NCI-H460 (cell line): ENCODE measurements at places on chromosomes 3 and 15.
A peak's percentile ranks its signal among the peaks of the same experiment; 100 is the strongest.

DNA sequence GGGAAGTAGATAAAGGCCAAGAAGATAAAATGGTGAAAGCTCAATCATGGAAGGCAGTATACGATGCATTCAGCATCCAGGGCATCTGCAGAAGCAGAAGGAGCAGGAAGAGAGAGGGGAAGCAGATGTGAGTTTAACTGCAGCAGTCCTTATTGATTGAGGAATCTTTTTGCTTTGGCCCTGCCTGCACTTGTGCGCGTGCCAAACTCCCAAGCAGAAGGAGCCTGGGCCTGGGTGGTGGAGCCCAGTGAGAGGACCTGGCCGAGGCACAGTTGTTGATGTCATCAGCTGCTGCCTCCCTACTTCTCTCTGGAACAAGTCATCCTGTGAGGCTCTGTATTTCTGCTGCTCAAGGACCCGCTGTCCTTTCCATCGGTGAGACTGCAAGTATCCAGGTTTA is 65.5 kb upstream of the ROPN1 start:
- DNase-seq: no peak

DNA sequence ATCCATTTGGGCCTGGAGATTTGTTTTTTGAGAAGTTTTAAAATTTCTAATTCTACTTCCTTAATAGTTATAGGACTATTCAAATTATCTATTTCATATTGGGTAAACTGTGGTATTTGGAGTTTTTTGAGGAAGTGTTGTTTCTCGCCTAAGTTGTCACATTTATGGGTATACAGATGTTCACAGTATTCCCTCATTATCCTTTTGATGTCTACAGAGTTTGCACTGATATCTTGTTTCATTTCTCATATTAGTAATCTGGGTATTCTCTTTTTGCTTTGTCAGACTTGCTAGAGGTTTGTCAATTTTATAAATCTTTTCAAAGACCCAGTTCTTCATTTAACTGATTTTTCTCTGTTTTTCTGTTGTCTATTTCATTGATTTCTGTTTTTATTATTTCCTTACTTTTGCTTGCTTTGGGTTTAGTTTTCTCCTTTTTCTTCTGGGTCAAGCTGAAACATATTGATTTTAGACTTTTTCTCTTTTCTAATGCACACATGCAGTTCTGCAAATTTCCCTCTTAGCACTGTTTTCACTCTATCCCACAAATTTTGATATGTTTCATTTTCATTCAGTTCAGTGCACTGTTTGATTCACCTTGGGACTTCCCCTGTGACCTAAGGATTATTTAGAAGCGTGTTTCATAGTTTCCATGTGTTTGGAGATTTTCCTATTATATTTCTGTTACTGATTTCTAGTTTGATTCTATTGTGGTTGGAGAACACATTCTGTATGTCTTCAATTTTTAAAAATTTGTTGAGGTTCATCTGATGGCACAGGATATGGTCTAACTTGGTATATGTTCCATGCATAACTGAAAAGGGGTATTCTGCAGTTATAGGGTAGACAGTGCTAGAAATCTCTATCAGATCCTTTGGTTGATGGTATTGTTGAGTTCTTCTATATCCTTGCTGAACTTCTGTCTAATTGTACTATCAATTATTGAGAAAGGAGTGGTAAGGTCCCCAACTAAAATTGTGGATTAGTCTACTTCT is 79.6 kb downstream of the SUMF1 start:
- no peak for DNase-seq

- no peak for DNase-seq
Measured at GRCh38 chr15:95162967-95163531, 931.7 kb downstream of the MCTP2 start.

GRCh38 chr3:11085093-11085840 is 69.0 kb upstream of the HRH1 start:
- no peak for DNase-seq

DNA sequence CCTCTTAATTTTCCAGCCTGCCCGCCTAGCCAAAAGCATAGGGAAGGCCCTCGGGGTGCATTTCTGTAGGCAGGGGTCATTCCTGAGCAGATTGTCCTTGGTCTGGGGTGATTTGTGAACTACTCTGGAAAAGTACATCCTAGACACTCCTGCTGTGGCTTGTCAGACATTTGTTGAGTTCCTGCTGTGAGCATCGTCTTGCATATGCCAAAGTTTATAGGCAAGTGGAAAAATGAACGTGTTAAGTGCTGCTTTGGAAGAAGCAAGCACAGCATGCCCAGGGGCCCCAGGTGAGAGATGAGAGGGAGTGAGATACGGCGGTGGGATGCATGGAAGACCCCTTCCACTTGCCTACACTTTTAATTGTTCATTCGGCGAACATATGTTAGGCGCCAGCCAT is 237.7 kb upstream of the ST8SIA2 start:
- DNase-seq: no peak

DNA sequence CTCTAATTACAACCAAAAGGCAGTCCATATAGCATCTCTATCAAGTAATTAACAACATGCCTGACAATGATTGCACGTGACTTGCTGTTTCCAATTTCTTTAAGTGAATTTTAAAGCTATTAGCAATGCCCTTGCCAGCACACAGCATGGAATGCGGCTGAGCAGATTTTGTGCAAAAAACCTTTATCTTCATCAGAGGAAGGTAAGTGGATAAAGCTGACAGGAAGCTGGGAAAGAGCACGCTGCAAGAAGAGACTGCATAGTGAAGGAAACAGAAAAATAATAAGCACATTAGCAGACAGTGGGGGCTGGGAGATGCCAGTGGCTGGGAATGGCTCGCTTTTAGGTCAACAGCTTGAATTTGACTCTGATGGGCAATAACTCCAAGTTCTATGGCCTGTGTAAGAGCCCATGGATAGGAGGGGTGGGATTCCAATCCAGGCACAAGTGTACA is 138.8 kb downstream of the PDZRN3 start:
- DNase-seq: no peak

GRCh38 chr3:115272036-115272824 is 125.1 kb upstream of the ZBTB20 start:
- no peak for DNase-seq

- no peak for DNase-seq
Measured at GRCh38 chr3:15409239-15409638, 18.1 kb downstream of the METTL6 start.

GRCh38 chr15:40702077-40702476 is 7.1 kb downstream of the RAD51 start:
- no peak for DNase-seq

- DNase-seq: no peak
Measured at GRCh38 chr3:55307622-55308021, 179.5 kb downstream of the WNT5A start.

- DNase-seq: no peak
Measured at GRCh38 chr15:98326804-98327203, 321.5 kb upstream of the IGF1R start.

GRCh38 chr3:74592359-74592758 is 22.1 kb downstream of the CNTN3 start:
- no peak for DNase-seq

DNA sequence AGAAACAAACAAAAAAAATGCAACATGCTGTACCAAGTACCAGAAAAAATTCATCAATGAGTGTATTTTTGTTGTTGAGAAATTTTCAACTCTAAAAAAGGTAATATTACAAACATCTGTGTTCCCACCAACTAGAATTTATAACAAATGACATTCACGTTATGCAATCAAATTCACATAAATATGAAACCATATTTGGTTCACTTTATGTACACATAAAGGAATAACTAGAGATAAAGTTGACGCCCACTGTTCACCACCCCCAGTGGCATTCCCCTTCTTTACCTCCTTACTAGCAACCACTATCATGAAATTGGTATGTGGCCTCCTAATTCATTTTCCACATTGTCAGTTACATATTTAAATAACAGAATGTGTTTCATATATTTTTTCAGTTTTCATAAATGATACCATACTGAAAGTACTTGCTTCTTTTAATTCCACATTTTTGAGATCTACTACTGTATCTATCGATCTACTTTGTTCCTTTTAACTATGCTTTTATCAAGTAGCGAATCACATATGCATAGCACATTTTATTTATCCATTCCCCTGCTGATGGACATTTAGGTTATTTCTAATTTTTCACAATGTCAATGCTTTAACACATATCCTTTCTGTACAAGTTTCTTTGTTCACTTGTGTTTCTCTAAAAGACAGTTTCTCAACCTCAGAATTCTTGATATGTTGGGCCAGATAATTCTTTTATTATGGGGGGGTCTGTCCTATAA is 34.5 kb downstream of the TBC1D5 start:
- no peak for DNase-seq

- DNase-seq: no peak
Measured at GRCh38 chr3:86830566-86830965, 160.4 kb downstream of the VGLL3 start.

DNA sequence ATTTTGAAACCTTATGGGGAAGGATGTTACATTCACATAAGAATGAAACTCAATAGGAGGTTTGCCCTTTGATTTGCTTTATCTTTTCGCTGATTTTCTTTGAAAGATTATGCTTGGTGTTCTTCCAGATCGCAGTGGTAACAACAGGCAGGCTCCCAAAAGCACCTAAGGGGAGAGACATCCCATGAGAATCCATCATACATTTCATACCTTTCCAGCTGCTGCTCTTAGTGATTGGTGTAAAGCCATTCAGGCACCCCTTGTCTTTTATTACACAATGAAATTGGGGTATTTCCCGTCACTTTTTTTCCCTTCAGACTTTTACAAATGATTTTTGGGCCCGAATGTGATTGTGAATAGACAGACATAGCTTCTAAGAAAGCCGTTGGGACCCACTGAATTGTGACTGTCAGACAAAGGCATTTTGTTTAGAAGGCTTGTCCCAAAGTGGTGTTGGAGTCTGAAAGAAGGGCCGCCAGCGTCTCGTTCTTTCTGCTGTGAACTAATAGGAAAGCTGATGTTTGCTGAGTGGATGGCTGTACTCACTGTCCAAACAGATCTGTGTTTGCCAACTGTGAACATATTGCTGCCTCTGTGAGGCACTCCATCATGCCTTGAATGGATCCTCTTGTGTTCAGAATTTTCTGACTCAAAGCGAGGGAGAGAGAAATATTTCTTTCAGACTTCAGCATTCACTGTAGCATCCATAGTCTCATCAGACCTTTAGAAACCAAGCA is 164.3 kb downstream of the FNDC3B start:
- DNase-seq: no peak

DNA sequence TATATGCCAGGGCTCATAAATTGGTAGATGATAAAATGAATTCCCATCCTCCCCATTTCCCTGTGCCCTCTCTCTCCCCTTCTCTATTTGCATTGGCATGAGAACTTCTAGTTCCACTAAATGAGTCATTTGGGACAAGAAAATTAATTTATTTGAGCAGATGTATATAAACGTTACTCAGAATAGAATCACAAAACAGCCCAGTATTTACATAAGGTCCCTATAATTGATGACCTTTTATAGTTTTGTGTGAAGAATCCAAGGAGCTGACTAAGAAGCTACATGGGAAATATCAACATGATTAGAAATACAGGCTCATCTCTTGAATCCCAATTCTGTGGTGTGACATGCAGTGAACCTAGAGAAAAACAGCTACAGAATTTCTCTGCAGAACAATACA is 617.7 kb upstream of the NR2F2 start:
- DNase-seq: no peak

GRCh38 chr15:41971895-41972252 is 483 bp downstream of the EHD4 start:
- DNase-seq: no peak

DNA sequence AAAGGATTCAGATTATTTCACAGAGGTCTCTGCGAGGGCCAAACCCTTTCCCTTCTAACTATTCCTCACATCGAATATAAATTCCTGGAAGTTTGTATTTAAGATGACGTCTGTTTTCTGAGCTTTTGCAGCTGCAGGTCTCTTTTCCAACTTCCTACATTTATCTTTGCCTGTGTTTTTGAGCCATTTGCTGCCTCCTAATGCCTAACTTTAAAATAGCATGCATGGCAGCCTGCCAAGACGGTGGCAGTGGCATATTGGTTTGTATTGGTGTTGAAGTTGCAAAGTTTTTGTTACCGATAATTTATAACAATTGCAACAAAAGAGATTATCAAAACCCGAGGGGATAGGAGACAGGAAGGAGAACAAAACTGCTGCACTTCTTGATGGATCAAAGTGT is 187.1 kb upstream of the DNAJC19 start:
- DNase-seq: peak; percentile 40

- peak; percentile 1 for DNase-seq
Measured at GRCh38 chr3:117355566-117355965, 646.0 kb downstream of the TUSC7 start.

DNA sequence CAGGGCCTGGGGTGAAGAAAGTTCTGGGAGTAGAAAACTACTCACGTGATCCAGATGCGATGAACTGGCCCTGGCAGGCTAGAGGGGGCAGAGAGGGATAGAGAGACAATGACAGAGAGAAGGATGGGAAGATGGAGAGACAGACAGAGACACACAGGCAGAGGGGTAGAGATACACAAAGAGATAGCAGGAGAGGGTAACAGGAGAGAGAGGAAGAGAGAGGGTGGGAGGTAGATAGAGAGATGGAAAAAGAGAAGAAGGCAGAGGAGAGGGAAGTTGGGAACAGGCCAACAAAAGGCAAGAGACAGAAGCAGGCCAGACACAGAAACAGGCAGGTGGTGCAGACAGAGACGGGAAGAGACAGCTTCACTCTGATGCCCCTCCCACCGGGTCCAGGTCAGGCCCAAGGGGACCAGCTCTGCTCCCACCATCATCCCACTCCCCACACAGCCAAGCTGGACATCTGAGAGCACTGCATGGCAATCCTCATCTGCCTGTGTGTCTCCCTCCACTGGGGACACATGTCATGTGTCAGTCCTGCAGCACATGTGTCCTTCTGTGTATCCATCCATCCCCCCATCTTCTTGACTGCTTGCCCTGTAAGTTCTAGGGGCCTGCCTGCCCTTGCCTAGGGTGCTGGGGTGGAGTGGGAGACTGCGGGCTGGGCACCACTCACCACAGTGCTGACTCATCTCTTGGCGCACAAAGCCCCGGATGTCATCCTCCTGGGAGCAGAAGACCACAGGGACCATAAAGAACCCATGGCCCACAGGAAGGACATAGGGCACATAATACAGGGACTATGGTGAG is 2.2 kb upstream of the UCN2 start:
- no peak for DNase-seq

GRCh38 chr15:25053000-25053815 is 98.4 kb downstream of the SNRPN start:
- DNase-seq: no peak

DNA sequence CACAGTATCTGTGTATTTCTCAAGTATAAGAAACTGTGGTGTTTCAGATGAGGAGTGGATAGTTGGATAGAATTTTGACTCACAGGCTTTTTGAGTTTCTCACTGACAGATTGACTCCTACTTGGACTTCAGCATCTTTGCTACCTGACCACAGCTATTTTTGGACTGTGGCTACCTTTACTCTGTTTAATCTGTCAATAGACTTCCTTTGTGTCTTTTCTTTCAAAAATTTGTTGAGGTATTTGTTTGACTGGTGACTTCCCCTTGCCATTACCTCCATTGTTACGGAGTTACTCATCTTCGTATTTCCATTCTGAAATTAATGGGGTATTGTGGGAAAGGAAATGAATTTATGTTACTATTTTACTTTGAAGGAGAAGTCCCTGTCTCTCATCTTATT is 123.8 kb downstream of the AGBL1 start:
- DNase-seq: no peak

GRCh38 chr3:183315739-183316138 is 62.7 kb downstream of the B3GNT5 start:
- no peak for DNase-seq

GRCh38 chr3:116930786-116931185 is 221.2 kb downstream of the TUSC7 start:
- no peak for DNase-seq

- no peak for DNase-seq
Measured at GRCh38 chr3:129235344-129235917, 14.0 kb upstream of the COPG1 start.
